ENCODE measurements at places on chromosomes 4 and X.

GRCh38 chr4:70901984-70902576, at the start of gene MOB1B:
MOB1B (plus strand) TSS chr4:70902369; CDS start chr4:70902537, 168 bp downstream.
- peak; percentile 90 for DNase-seq

DNA sequence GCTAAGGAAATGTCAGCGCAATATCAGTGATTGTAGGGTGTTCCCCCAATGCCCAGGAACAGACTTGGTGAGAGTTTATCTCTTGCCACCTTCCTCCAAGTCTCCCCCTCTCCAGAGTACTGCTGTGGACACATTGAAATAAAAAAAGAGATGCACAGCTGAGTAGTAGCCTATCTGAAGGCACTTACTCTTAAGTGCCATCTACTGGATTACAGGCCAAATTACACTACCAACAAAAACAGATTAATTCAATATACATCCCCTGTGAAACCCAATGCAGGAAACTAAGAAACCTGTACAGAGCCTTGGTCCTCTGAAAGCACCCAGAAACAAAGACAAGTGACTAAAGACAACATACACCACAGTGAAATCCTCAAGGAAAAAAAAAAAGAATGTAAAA, 460.3 kb downstream of the ZIC3 start:
- DNase-seq = peak; percentile 13

DNA sequence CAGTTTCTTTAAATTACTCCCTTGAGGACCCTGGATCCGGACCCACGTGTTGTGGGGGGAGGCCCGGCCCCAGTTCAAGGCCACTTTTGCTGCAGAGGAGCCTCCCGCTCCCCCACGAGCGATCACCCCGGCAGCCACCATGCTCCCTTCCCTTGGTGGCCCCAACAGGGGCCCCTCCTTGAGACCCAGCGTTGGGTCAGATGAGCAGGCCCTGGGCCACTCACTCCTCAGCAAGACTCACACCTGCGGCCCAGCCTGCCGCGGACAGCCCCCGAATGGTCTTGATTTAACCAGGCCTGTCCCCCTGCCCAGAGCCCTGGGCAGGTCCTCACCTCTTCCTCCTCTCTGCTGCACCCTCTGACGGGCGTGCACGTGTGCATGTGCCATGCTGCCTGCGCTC, 4.3 kb downstream of the CPLX1 start:
- DNase-seq = no peak

DNA sequence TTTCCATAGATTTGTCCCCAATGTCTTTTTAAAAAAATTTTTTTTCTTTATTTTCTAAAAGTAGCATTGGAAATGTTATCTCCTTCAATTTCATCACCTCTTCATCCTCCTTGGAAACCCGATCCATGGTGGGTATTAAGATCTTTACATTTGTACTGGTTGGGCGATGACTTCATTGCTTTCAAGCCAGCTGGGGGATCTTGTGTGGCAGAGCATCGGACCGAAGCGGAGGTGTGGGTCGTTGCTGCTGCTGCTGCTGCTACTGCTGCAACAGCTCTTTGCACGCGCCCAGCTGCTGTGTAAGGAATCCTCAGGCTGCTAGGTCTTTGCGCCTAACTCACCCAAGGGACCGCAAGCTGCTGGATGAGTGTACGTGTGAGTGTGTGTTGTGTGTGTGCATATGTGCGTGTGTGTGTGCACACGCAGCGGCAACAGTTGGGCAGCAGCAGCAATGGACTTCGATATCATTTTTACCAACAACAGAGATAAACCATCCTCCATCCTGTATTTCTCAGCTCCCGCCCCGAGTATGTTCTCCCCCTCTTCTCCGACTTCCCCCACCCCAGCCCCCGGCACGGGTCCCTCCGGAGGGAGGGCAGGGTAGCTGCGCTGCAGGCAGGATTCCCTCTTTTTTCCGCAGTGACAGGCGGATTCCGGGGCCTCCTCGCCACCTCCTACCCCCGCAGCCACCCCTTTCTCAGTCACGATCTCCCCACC, 768 bp upstream of the CDKL5 start:
- DNase-seq = peak; percentile 52

GRCh38 chr4:71732706-71733105, 51.2 kb downstream of the GC start:
- DNase-seq = peak; percentile 20

GRCh38 chr4:102783006-102783405, 22.2 kb upstream of the MANBA start:
- DNase-seq = no peak

DNA sequence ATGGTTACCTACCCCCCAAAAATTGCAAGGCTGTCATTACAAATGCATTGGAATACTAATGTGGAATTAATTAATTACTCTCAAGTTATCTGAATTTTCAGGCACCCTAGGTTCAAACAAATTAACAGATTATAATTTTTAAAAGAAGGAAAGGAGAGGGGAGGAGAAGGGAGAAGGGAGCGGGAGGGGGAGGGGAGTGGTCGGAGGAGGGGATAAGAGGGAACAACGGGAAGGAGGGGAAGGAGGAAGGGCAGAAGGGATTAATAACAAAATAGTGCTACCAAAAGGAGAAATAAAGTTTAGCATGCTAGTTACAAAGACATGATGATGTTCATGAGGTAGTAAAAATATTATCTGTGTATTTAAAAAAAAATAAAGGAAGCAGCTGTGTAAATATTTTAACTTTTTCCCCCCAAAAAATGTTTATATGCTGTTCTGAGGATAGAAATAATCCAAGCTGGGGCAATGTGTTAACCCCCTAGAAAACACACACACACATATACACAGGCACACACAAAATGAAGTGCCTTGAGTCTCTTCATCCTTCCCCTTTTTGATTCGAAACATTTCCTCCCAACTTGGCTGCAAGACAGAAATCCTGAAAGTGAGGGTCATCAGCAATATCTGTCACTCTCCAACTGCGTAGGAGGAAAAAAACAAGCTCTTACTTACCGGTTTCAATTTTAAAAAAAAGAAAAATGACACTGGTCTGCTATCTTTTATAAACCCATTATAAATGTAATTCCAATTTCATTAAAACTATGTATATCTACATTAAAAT, 58.8 kb downstream of the PPP3CA start:
- DNase-seq = peak; percentile 67

DNA sequence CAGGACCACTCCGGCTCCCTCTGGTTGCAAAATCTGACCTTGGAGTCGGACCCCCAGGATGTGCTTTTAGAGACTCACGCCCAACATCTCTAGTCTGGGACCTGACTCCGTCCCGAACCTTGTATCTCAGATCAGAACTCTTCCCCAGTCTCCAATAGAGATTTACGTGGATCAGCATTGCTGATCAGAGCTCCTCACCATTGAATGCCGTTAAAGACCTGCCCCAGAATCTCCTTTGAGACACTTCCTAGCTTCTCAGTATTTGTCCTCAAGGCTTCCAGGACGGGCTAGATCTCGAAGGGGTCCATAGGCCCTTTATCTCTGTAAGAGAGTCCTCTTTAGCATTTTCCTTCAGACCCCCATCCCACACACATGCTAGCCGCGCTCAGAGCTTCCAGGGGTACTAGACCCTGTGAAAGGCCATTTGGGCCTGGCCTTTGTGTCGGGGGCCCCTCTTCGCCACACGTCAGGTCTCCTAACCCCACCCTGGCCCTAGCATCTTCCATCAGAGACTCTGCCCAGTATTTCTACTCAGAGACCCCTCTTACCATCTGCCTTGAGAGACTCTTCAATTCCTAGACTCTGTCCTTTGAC, 662 bp downstream of the UBA1 start:
- DNase-seq = no peak

GRCh38 chrX:11462648-11463047, 169.4 kb downstream of the AMELX start:
- no peak for DNase-seq

DNA sequence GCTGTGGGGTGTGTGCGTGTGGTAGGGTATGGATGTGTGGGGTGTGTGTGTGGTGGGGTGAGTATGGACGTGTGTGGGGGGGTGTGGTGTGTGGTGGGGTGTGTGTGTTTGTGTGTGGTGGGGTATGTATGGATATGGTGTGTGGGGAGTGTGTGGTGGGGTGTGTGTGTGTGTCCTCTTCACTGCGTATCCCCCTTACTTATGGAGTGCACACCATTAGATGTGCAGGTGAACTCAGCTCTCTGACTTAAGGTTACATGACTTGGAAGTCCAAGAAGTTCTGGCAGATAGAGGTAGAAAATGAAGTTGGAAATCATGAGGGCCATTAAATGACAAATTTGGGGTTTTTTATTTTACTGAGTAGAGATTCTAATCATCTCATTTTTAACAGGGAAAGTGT, 182.5 kb downstream of the PALLD start:
- DNase-seq = no peak

GRCh38 chr4:61128682-61129081, 71.4 kb upstream of the ADGRL3 start:
- no peak for DNase-seq

DNA sequence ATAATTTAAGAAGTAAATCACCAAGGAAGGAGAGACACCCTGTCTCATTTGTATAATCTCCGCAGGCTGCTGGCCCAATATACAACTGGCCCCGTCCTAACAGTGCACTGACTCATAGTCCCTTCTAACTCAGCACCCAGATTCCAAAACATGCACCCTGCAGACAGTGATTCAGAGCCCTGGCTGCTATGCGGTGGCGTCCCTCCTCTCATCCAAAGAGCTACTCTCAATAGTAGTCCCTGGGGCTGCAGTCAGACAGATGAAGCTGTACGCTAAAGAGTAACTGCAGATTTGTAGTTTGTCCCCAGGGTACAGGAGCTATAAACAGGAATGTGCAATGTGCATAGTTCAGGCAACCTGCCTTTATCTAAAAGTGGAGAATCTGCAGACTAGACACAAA, 23.0 kb downstream of the GABRA3 start:
- no peak for DNase-seq

Data from NB4 (cell line).